ENCODE measurements at places on chromosomes 1 and 21.

- no peak for DNase-seq
Observed at GRCh38 chr1:168601051-168601450, 24.6 kb downstream of the XCL1 start.

- peak; percentile 23 for DNase-seq
Observed at GRCh38 chr1:9284061-9284460, 8.6 kb upstream of the SPSB1 start.

- no peak for DNase-seq
Observed at GRCh38 chr21:45792682-45793383, 149.3 kb downstream of the PCBP3 start.

- no peak for DNase-seq
Observed at GRCh38 chr1:169161496-169162194, 55.2 kb downstream of the ATP1B1 start.

GRCh38 chr1:40982721-40983120, 3.2 kb downstream of the CTPS1 start:
- DNase-seq, result no peak

- DNase-seq, result no peak
Observed at GRCh38 chr1:169894424-169895145, 889 bp upstream of the SCYL3 start.

DNA sequence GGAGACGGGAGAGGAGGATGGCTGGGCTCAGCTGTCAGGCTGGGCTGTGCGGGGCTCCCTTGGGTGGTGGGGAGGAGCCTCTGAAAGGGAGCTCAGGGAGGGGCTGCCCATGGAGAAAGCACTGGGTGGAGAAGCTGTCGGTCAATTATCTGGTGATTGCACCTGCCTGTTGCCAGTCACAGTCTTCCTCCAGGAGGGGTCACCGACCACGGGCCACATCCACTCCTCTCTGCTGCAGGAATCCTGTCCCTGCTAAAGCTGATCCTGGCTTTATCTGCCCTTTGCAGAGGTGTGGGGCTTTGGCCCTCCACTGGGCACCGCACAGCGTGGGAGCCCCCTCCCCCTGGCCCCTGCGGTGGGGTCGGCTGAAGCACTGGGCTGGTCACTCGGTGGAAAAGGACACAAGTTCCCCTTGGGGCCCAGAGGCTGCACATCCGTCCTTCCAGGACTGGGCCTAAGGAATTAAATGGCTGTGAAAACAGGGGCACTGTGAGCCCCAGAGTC, 21.8 kb upstream of the COL18A1 start:
- DNase-seq, result no peak

- DNase-seq, result no peak
Observed at GRCh38 chr1:8329439-8329838, 11.5 kb downstream of the SLC45A1 start.

DNA sequence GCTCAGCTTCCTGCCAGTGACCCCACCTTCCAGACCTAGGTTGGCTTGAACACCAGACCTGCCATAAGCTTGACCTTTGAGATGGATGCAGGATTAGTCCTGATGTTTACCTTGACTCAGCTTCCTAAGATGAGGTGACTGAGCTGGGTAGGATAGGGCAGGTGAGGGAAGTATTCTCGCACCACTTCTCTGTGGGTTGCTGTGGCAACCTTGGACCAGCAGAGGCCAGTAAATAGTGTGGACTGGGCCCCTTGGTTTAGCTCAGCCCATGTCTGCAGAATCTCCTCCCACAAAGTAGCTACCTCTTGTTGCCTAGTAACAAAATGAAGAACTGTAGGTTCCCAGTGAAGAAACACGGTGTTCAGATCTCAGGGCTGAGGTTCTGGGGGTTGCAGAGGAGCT, 8.4 kb downstream of the RPS6KA1 start:
- DNase-seq, result peak; percentile 42

DNA sequence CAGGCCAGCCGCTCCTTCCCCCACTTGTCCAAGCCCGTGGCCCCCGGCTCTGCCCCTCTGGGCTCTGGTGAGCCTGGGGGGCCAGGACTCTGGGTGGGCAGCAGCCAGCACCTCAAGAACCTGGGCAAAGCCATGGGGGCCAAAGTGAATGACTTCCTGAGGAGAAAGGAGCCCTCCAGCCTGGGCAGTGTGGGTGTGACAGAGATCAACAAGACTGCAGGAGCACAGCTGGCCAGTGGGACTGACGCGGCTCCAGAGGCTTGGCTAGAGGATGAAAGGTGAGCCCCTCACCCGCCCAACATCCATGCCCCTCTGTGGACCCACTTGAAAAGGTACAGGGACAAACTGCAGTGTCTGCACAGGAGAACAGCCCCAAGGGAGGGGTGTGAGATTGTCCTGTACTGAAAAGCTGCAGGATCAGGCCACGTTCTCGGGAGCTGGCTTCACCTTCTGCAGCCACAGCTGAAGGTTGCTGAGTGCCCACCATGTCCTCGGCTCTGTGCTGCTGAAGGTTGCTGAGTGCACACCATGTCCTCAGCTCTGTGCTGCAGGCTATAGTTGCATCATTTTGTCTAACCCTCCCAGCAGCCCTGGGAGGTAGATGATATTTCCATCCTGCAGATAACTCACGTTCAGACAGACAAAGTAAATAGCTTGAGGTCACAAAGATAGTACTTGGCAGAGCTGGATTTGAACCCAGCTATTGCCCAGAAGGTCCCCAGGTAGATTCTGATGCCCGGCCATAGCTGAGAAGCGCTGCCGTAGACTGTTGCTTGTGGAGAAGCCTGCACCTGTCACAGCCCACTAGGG, 618 bp downstream of the C1orf226 start:
- DNase-seq, result no peak

GRCh38 chr1:3564921-3565831, 46.1 kb downstream of the MEGF6 start:
- DNase-seq, result no peak

- no peak for DNase-seq
Observed at GRCh38 chr1:44584167-44584566, 90.1 kb downstream of the TMEM53 start.

- DNase-seq, result no peak
Observed at GRCh38 chr21:36425286-36425685, 40.1 kb downstream of the CHAF1B start.

DNA sequence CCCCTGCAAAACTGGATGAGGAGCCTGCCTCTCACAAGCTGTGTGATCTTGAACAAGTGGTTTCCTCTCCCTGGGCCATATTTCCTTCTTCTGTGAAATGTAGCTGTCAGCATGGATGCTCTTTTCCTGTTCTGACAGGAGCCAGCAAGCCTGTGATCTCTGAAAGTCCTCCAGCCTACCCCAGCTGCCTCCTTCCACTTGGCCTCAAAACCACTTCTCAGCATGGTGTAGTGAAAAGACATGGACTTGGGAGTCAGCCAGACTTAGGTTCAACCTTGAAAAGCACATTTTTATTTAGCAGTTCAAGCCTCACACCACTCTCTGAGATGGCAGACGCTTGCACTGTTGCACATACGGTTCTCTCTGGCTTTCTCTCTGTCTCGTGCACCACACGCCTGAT, 292.9 kb upstream of the DUSP10 start:
- no peak for DNase-seq

DNA sequence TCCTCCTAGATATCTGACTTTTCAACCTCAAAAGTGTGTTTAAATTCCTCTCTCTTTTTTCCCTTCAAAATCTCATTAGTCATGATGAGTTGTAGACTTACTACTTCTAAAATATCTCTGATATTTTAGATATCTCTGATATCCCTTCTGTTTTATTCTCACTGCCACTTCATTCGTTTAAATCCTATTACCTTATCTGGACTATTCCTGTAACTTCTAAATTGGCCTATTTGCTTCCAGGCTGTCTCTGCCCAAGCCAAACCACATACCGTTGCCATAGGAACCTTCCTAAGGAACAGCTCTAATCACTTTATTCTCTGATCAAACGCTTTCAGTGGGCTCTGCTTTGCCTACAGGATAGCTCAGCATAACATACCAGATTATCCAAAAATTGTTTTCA, 333.1 kb upstream of the CHRM3 start:
- no peak for DNase-seq

DNA sequence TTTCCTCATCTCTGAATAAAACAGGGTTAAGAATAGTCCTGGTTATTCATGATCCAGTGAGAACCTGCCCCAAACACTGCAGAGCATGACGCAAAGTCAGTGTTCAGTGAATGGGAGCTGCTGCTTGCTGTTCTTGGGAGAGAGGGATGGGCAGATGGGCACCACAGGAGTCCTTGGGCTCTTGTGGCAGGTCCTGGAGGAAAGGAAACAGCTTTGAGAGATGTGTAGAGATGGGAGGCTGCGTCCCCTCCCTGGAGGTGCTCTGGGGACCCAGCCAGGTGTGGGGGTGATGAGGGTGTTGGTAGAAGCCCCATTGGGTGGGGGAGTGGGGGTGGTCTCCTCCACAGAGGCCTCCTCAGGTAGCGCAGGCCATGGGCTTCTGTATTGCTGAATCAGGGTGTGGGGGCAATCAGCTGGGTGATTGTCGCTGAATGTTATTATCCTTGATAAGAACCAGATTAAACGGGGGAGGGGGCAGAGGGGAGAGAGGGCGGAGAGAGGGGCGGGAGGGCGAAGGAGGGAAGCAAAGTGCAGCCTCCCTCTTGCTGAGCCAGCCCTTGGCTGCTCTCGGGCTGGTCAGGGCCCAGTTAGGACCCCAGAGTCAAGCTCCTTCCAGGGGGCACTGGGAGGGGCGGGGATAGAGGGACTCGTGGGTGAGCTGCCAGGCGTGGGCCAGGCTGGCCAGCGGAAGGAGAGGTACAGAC, 22.9 kb upstream of the CASZ1 start:
- no peak for DNase-seq

GRCh38 chr1:115086176-115086830, 3.0 kb downstream of the TSPAN2 start:
- DNase-seq, result no peak

DNA sequence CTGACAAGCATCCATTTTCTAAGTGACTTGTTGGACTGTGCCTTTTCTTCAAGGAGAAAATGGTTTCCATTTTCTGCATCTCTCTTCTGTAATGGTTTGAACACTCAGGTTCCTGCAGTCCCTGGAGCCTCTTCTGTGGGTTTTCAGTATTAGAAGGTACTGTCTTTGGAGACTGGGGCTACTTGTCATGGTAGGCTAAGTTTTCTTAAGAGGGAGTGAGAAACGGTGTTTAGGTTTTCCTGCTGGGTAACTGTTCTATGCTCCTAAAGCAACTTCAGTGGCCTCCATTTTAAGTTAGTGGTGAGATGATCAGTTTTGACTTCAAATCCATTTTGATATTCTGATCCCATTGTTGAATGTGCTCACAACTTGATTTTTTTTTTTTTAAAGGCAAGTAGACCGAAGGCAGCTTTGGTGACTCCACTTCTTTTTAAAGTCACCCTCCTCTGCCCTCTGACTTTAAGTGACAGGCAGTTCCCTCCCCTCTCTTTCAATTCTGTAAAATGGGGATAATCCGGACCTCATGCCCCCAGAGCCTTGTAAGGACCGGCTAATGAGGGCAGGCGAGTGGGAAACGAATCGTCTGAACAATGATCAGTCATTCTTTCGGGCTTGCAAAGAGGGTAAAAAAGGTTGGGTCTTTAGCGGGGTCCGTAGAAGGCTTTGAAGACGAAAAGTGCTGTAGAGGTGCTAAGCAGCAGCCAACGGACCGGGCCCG, 1.0 kb upstream of the ARID1A start:
- DNase-seq, result peak; percentile 33

DNA sequence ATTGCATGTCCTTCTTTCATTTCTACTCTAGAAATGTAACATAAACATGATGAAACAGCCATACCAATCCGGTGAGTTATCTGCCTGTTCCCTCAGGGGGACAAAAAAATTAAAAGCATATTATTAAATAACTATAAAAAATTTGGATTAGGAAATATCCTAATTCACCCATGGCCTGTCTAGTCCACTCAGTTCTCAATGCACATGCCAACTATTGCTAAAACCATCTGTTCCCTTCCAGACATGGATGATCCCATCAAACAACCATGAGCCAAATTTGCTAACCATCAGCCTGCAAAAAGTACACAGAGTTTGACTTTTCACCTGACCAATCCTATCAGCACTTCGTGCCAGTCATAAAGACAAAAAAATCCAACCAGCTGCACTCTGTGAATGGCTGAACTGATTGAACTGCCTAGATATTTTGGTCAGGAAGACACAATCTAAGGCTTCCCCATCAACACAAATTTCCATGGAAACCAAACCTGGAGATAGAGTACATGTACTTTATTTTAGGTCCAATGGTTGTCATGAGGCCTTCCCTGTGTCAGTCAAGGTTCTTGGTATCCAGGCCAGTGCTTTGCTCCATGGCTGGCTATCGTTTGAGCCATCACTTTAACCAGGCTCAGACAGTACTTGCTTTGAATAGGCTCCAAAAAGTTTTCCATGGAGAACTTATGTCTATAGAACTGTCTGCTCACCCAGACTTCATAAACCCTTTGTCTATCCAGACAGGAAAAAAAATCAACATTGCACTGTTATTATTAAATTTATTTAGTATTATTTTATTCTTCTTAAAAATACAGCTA, 570.8 kb downstream of the LTN1 start:
- DNase-seq, result no peak
